ENCODE measurements at places on chromosomes 5 and 9.

DNA sequence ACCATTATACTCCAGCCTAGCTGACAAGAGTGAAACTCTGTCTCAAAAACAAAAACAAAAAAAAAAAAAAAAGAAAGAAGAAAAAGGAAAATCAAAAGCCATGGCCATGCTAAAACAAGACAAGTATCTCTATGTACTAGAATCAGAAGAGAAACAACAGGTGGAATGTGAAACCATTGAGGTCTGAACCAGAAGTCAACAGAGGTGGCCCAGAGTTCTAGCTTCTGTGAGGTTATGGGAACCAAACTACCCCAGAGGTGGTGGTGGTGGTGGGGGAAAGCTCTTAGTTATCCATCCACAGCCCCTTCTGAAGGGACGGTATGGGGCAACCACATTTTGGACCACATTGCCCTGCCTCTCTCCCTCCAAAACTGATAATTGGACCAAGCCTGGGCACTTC is 59.5 kb upstream of the ZNF366 start:
- DNase-seq: no peak

DNA sequence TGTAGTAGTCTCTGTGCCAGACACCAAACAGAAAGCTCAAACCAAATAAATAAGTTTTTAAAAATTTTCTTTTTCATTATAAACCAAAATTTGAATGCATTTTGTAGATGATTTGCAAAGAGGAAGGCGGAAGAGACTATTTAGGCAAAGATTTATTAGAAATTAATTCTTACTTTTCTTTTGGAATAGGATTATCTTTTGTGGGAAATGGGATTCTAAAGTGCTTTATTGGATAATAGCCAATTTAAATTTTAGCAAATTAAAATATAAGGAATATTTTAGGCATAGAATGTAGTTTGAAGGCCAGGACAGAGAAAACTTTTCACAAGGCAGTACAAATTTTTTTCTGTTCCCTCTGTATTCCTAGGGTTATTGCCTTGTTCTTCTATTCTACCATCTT is 311.4 kb upstream of the ITGA1 start:
- no peak for DNase-seq

DNA sequence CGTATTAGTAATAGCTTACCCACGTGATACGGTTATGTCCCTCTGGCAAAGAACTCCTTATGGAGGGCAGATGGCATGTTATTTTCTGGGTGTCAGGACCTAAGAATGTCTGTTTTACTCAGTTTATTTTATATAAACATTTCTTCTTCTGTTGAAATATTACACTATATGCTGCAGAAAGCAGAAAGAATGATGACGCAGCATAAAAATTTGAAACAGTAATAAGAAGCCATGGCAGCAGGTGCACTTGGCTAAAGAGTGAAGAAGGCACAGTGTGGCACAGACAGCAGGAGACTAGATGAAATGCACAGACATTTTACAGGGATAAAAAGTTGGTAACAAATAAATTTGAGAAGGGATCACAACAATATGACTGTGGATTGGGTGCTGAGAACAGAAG is 46.3 kb upstream of the CDH10 start:
- no peak for DNase-seq

- no peak for DNase-seq
Observed at GRCh38 chr9:74838351-74838750, 49.4 kb downstream of the TRPM6 start.

GRCh38 chr9:123278361-123278760 is 10.0 kb upstream of the STRBP start:
- DNase-seq: no peak

- DNase-seq: no peak
Observed at GRCh38 chr5:43412156-43412555, at the start of gene CCL28. TSS of gene CCL28 (minus strand) at chr5:43412391. CDS start at chr5:43412316, 75 bp downstream.

DNA sequence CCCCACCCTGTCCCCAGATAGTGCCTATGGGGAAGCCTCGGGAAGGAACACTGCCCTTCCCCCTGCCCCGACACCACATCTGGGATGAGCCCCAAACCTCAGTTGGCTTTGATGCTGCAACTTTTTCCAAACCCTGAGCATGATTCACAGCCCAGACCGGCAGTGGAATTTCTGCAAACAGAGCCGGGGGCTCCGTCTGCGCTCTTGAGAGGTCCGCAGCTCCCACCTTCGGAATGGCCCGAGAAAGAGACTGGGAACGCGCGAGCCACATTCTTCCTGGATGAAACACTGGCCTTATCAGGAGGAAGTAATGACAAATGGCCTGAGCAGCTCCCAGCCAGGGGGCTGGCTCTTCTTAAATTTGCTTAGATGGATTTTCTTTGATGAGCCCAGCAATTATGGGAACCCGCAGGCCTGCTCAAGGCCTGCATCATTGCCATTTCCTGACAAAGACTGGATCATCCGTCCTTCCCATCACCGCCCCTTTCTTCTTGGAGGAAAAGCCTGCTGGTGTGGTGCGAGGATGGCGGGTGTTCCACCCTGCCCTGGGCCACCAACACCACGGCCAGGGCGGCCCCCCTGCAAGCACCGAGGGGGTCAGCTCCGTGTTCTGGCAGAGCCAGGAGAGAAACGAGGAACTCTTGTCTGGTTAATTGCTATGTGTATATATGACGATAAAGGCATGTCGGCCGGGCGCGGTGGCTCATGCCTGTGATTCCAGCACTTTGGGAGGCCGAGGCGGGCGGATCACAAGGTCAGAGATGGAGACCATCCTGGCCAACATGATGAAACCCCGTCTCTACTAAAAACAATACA is 38.8 kb upstream of the COL5A1 start:
- DNase-seq: no peak

- DNase-seq: no peak
Observed at GRCh38 chr9:14191512-14191911, 122.4 kb downstream of the NFIB start.

- no peak for DNase-seq
Observed at GRCh38 chr5:10681731-10682679, 79.0 kb downstream of the DAP start.

- peak; percentile 28 for DNase-seq
Observed at GRCh38 chr9:6197330-6197729, 18.3 kb upstream of the IL33 start.

- DNase-seq: no peak
Observed at GRCh38 chr9:34145165-34145564, 18.7 kb upstream of the DCAF12 start.

- no peak for DNase-seq
Observed at GRCh38 chr5:6937677-6938076, 224.4 kb downstream of the TENT4A start.

- DNase-seq: peak; percentile 81
Observed at GRCh38 chr5:160312134-160312959, at the start of gene CCNJL. TSS of gene CCNJL (minus strand) at chr5:160312564. CDS start at chr5:160311923, 641 bp downstream.

GRCh38 chr5:152824316-152824715 is 419.2 kb upstream of the NMUR2 start:
- no peak for DNase-seq

DNA sequence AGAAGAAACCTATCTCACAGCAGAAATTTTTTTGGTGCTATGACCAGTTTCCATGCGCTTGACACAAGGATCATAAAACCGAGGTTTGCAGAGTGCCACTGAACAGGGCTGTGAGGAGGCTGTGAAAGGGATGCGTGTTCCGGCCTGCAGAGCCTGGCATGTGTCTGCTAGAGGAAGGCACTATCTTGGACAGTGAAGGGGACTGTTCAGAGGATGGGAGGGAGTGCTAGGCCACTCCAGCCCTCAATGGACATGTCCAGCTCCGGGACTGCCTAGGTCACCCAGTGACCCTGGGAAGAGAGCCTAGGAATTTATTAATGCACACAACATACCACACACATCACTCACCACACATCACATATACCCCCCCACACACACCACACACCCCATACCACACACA is 275.9 kb downstream of the GADD45G start:
- no peak for DNase-seq

GRCh38 chr5:143871672-143872071 is 59.7 kb downstream of the HMHB1 start:
- no peak for DNase-seq

DNA sequence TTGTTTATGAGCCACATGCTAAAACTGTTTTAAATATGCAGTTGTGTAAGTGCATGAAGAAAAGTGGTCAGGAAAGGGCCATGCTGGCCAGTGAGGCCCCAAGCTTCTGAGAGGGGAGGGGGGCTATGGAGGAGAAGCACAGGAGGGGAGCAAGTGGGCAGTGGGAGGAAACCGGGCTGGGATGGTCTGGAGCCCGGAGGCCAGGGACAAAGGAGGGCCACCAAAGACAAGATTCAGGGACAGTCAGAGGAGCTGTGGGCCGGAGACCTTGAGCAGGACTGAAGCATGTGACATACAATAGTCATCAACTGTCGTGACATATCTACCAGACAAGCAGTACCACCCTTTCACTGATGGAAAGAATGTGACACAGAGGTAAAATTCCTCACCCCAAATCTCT is 333.2 kb upstream of the IRX1 start:
- no peak for DNase-seq

DNA sequence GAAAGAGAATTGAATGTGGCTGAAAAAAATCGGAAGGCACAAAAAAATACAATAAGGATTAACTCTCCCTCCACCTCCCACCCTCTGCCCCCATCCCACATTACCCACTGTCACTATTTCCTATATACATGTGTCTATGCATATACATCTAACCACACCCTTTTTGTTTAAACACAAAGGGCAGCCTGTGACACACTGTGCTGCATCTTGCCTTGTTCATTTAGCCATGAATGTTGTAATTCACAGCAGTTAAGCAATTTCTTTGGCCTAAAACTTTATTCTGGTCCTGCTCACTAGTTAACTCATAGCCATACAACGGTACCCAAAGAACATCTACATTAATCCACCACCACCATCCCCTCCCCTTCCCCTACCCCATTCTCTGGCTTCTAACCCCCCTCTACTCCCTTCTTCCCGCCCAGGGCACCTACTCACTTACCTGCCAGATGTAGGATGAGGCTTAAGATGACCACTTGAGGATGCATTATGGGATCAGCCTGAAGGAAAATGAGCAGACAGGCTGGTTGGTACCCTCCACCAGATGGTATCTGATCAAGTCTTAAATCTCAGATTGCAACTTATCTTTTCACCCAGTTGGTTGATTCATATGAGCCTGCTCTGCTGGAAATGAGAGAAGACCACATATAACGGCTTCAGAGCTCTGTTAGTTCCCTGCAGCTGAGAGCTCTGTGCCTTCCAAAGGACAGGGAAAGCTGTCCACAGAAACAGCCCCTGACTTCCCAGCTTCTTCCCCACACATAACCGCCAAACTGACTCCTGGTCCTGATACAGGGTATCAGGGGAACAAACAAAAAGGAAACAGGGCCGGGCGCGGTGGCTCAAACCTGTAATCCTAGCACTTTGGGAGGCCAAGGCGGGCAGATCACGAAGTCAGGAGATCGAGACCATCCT is 1.2 kb downstream of the HAVCR1 start:
- no peak for DNase-seq

- DNase-seq: no peak
Observed at GRCh38 chr9:126368020-126368419, 41.4 kb downstream of the MVB12B start.

GRCh38 chr9:16627967-16628366 is 242.5 kb downstream of the BNC2 start:
- DNase-seq: no peak

- DNase-seq: no peak
Observed at GRCh38 chr5:135556620-135557019, 20.9 kb upstream of the NEUROG1 start.

GRCh38 chr9:73151653-73152542 is at the start of gene ANXA1:
TSS of gene ANXA1 (plus strand) at chr9:73151865. CDS start at chr9:73158536, 6,671 bp downstream.
- no peak for DNase-seq

DNA sequence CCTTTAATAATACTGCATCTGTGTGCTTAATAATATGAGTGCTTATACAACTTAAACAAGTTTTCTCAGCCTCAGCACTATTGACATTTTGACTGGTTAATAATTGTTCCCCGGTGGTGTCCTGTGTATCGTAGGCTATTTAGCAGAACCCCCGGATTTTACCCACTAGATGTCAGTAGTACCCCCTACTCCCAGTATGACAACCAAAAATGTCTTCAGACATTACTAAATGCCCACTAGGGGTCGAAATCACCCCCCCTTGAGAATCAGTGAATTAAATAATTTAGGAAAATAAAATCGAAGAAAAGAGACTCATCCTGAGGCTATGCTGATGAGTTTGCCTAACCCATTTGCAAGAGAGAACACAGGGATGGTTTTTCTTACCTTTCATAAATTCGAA is 166.3 kb downstream of the ATP10B start:
- DNase-seq: no peak

DNA sequence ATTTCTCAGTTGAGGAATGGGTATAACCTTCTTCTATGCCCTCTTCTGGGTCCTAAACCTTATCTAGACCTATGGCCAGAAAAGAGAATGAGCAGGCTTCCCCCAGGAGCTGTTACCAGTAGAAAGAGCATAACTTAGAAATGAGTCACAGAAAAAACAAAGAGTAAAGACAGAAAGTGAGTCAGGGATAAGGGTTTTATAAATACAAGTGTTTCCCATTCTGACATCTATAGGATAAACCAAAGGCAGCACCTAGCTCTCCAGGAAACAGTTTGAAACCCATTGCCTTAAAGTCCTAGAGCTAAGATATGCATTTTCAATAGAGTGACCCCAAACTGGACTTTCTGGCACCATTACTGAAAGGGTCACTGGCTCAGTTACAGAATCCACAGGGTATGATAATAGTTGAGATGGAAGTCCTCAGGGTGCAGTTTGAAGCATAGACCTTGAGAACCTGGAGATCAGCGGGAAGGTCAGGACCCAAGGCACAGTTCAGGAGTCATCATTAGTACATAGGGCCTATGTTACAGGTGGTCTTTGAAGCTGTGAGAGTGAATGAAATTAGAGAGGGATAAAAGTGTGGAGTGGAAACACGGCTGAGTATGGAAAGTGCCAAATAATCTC is 42.7 kb upstream of the LIFR start:
- DNase-seq: no peak

- DNase-seq: no peak
Observed at GRCh38 chr5:76144513-76145274, 61.5 kb downstream of the SV2C start.

GRCh38 chr5:160166973-160167623 is 47.8 kb upstream of the PWWP2A start:
- no peak for DNase-seq

Measured in HEK293T (cell line).